NCI-H2227 treated with DMSO at 0.1 percent for 48 hours (cell line): ENCODE measurements at places on chromosomes 4 and X.

- peak; percentile 48 for DNase-seq
Observed at GRCh38 chrX:136147976-136148375, 643 bp downstream of the FHL1 start.

- no peak for DNase-seq
Observed at GRCh38 chr4:185852961-185853360, 41.0 kb upstream of the SORBS2 start.

- DNase-seq, result no peak
Observed at GRCh38 chrX:149569770-149570169, 17.5 kb downstream of the MAGEA9B start.

DNA sequence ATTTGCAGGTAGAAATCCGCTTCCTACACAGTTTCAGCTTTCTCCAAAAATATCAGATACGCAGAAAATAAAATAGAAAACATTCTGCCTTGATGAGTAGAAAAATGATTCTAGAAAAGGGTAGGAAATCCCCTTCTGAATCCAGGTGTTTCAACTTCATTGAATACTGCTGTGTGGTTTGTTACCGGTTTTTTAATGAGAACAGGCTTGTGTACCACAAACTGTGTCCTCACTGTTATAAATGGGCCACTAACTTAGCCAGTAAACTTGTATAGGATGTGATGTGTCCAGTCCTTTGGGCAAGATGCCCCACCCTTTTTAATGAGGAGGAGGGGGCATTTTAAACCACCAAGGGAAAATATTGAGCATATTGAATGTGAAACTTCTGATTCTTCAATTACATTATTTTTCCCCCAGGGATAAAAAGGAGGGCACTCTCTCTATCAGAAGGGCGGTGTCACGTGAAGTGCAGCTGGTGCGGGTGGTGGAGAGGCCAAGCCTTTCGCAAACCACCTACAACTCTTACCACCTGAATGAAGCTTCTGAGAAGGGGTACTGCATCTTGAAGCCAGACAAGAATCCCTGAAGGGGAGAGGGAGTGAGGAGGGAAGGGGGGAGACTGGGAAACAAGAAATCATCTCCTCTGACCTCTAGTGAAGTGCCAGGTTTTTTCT, 4.5 kb downstream of the CXXC4 start:
- DNase-seq, result peak; percentile 54

- DNase-seq, result no peak
Observed at GRCh38 chr4:151302432-151302831, 23.0 kb downstream of the SH3D19 start.

DNA sequence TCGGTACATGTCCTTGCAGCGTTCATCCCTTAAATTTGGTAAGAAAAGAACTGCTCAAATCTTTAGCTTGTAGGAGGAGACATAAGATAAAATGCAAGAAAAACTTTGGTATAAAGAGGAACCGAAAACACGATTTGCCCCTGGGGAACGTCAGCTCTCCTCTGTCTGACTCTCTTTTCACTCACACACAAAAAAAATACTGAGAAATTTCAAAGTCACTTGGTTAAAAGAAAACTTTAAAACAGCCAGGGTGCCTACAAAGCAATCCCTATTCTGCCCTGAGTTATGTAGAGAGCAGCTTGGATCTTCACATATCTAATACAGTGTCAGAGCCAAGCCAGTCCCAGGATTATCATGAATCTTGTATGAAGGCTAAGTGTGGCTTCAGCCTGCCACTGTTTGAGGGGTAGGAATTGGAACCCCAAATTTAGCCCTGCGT, 248.5 kb upstream of the CXXC4 start:
- no peak for DNase-seq

- DNase-seq, result no peak
Observed at GRCh38 chrX:110015032-110015431, 12.1 kb downstream of the TMEM164 start.

- no peak for DNase-seq
Observed at GRCh38 chr4:38723726-38724474, 58.9 kb downstream of the TLR10 start.

DNA sequence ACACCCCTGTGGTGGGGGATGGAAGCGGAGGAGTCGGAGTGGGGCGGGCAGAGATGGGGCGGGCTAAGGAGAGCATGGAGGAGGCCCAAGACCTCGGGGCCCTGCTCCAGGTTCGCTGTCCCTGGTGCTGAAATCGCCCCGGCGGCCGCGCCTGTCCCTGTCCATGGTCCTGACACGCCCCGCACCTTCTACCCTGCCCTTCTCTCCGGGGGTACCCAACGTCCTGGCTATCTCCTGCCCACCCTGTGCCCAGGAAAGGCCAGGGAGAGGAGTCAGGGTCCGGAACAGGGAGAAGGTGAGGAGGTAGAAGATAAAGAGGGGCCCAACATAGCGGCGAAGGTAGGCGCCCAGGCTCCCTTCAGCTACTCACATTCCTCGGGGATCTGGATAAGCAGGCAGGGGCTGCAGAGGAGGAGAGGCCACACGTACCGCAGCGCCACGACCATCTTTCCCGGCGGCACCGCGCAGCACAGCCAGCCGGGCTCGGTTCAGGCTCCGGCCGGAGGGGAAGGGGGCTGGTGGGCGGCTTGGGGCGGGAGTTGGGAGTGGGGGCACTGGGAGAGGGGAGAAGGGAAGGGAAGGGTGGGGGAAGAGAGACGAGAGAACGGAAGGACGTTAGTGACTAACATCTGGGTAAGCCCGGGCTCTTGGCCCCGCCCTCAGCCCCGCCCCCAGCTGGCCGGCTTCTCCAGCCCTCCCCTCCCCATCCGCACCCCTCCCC, 10.4 kb downstream of the L1CAM start:
- DNase-seq, result peak; percentile 46

DNA sequence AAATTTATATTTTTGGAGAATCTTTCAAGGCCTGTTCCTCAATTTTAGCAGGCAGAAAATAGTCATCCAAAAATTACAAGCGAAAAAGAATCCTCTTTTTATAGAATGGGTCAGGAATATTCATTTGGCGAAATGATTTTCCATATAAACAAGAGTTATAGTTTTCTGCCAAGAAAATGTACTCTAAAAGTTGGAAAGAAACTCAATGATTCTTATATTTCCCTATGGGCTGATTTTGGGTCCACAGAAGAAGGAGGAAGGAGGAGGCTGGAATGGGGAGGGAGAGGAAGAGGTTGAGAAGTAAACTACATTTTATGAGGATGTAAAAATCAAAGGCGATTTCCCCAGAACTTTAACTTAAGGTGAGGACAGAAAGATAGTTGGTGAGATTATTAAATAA, 159.3 kb downstream of the DCAF12L1 start:
- no peak for DNase-seq

GRCh38 chr4:77015390-77015789, 60.4 kb downstream of the CCNI start:
- DNase-seq, result no peak

GRCh38 chr4:45629717-45630116, 494.1 kb downstream of the GABRG1 start:
- no peak for DNase-seq

DNA sequence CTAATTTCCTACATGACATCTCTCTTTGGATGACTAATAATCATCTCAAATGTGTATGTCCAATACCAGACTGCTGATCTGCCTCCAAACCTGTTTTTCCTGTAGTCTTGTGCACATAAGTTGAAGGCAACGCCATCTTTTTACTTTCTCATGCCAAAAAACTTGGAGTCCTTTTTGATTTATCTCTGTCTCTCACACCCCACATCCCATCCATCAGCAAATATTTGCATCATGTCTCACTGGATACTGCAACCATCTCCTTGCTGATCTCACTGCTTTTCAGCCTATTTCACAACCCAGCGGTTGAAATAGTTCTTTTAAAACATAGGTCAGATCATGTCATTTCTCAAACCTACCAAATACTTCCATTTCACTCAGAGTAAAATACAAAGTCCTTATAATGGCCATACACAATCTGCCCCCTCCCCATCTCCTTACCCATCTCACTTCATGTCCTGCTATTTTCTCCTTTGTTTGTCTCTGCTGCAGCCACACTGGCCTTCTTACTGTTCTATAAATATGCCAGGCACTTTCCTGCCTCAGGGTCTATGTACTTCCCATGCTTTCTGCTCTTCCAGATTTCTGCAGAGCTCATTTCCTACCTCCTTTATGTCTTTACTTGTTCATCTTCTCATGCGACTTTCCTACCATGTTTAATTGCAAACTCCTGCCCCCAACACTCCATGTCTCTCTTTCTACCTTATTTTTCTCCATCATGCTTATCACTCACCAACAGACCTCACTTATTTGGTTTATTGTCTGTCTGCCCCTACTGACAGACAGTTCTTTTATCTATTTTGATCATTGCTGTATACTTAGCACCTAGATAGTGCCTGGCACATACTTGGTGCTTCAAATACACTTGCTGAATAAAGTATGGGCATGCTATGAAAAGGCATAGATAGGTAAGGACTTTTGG, 98.8 kb downstream of the ANXA3 start:
- DNase-seq, result no peak
